WERI-Rb-1 (cell line): ENCODE measurements at places on chromosomes 2 and 18.

- DNase-seq, result no peak
Measured at GRCh38 chr2:43088143-43089073, 138.0 kb downstream of the ZFP36L2 start.

- DNase-seq, result no peak
Measured at GRCh38 chr2:192971981-192972380, 777.2 kb upstream of the TMEFF2 start.

DNA sequence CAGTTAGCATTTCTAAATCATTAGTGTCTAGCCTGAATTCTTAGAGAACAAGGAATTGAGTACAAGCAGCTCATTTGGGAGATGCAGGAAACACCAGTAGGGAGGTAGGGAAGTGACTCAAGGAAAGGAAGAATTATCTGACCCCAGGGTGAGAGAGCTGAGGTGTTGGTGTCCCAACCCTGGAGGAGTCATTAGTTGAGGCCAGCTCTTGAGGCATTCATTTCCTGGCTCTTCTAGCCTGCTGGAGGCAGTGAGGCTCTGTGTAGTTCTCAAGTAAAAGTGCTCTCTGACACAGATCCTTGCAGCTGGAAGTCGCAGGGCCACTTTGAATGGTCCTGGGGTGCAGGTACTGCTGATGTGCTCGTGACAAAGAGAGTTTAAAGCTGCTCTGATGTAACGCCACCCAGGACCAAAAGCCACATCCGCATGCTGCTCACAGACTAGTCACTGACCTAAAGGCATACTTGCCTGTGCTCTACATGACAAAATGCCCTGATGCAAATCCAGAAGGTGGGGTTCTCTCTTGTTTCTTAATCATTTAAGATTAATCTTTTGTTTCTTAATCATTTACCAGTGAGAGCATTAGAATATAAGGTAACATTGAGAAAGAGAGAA, 299.5 kb upstream of the LYPD1 start:
- no peak for DNase-seq

- DNase-seq, result no peak
Measured at GRCh38 chr2:41621095-41621494, 426.7 kb upstream of the PKDCC start.

DNA sequence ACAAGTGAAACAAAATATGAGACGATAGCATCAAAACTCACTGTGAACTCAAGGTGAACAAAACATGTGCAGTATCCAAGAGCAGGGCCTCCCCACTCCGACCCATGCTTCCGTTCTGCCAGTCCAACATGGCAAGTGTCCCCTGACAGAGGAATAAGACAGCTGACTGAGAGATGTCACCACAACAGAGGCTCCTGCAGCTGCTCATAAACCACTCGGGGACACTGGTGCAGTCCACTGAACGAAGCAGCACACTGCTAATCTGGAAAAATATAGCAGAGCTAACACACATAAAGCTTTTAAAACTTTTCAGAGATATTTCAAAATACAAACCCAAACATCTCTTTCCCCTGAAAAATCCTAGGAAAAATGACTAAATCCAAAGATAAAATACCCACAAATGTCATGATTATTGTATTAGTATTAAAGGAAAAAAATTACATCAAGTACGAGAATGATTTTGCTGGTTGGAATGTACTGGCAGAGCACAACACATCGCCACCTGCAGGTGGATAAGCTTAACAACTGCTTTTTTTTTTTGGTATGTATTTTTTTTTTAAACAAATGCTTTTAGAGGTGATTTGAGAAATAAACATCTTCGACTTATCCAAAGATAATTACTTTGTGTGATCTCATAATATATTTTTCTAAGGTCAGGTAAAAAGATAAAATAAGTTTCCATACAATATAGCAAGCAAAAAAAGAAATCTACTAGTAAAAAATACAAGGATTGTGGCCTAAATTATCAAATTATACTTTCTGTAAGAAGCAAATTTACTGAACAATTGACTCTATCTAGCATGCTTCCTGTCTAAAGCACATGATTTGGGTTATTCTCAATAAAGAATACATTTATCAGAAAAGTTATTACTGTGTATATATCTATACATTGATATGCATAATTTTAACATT, 18.6 kb downstream of the THADA start:
- no peak for DNase-seq

- no peak for DNase-seq
Measured at GRCh38 chr2:73838889-73839534, 10.3 kb downstream of the STAMBP start.

GRCh38 chr2:72431737-72432136, 284.1 kb upstream of the CYP26B1 start:
- no peak for DNase-seq

DNA sequence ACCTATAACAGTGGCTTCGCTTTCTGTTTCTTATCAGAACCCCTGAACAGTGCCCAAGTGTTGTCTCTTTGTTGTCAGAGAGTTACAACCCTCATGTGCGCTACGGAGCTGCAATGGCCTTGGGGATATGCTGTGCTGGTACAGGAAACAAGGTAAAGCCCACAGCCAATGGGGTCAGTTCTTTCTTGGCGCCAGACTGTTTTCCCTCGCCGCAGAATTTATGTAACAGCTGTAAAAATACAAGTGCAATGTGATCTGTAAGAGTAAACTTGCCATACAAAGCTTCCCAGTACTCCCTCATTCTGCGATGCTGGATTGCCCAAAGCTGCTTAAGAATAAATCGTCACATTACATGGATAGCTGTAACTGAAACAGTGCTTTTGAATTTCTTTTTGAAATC, 13.9 kb upstream of the HTR2B start:
- DNase-seq, result no peak

DNA sequence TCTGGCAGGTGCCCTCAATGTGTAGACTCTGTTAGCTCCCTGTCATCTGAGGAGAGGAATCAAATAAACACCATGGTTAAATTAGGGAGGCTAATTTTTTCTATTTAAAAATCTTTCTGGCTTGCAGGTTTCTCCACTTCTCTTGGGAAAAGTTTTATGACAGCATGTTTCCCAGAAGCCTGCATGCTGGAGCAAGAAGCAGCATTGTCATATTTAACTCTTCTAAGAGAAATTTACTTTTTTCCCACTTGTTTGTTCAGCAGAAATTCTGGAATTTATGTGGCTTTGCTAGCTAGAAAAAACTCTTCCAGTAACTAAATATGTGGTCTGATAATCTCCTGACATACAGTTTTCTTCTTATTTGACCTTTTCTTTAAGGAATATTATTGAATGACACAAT, 230.5 kb downstream of the PARD3B start:
- no peak for DNase-seq

DNA sequence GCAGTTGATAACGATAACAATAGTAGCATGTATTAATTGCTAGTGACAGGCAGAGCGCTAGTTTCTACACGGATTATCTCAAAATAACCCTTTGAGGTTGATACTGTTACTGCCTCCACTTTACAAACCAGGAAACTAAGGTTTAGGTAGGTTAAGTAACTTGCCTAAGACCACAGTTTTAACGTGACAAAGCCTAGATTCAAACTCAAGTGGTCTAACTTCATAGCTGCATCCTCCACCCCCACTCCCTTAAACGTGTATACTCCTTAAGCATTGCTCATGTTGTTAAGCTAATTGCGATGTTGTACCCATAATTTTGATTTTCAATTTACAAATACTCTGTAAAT, 1.2 kb downstream of the ME2 start:
- DNase-seq, result no peak

- DNase-seq, result peak; percentile 32
Measured at GRCh38 chr2:69011611-69012157, 1.3 kb upstream of the ANTXR1 start.

- DNase-seq, result no peak
Measured at GRCh38 chr2:107990718-107991117, 4.4 kb downstream of the SLC5A7 start.

DNA sequence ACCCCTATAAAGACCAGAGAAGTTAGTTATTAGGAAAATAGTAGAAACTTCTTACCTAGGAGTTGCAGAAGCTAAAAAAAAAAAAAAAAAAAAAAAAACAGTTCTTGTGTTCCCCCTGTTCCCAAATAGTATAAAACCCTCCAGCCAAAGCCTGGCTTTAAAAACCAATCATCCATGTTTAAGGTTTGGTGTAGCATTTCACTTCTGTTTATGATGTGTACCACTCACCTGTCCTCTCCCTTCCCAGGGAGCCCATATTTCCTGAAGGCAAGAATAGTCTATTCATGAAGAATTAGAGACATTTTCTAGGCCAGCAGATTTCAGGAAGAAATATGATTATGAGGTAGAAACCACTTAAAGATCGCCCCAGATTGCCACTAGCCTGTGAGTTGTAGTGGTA, 273.6 kb downstream of the SETBP1 start:
- DNase-seq, result no peak

DNA sequence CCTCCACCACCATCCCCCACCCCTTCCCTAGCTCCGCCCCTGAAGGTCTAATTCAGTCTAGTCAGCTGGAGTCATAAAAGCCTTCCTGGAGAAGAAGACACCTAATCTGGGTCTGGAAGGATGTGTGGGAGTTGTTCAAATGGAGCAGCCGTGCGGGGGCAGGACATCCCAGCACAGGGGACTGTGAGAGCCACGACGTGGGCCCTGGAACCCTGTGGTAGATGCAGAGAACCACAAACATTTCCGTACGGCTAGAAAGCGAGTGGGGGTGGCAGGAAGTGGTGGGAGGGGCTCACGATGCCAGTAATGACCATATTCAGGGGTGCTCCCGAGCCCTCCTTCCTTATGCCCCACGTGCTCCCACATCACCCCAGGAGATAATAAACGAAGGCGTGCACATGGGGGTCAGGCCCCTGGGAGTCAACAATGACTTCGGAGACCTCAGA, 20.9 kb upstream of the COL6A3 start:
- DNase-seq, result no peak

- no peak for DNase-seq
Measured at GRCh38 chr2:146477383-146477782, 1367.4 kb upstream of the ACVR2A start.

DNA sequence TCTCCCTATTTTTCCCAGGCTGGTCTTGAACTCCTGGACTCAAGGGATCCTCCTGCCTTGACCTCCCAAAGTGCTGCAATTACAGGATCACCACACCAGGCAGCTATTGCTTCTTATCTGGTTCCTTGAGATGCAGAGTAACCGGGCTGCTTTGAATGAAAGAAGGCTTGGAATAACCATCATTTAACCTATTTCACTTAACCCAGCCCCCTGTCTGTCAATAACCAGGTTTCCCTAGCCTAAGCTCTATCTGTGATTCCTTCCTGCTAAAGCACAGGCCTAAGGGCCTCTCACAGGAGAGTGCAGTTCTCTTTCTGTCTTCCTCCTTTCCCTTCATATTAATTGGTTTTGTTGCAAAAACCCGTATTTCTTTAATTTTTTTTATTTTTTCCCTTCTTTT, 393.5 kb upstream of the RAB12 start:
- no peak for DNase-seq

DNA sequence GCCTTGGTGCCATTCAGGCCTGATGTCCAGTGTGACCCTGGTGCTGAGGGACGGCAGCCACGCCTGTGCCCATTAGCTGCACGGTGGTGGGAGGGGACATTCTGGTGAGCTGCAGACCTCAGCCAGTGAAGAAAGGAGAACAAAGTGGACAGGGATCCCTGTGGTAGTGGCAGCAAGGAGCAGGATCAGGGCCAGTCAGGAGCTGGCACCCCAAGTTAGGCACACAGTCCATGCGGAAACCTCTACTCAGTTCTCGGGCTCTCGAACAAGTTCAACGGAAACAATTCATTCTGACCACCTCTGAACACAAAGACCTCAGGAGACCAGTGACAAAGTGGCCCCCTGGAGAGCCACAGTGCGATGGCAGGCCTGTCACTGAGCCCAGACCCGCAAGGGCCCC, 30.1 kb downstream of the COA5 start:
- no peak for DNase-seq

DNA sequence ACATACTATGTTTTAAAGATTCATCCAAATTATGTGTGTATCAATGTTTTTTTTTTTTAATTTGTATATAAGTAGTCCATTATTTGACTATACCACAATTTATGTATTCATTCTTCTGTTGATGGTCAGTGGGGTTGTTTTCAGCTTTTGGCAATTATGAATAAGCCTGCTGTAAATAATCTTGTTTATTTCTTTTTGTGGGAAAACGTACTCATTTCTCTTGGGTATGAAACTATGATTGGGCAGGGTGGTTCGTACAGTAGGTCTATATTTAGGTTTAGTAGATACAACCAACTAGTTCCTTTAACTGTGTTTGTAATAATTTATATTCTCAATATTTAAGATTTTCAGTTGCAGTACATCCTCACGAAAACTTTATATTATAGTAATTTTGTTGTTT, 329.2 kb downstream of the LPIN1 start:
- DNase-seq, result no peak

DNA sequence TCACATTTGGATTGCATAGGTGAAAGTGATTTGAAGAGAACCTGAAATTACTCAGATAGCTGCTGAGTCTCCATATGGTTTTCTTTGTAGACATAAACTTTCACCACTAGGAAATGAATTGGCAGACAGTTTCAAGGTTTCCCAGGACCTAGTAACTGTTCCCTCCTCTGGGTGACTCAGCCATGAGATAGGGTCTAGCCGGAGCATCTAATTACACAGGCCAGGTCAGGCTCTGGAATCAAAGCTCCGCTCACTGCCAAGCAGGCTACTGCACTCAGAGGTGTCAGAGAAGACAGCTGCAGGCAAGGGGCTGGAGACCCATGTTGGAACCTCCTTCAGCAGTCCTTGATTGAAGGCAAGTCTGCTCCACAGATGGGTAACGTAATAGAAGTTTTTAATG, 429.2 kb downstream of the TNS1 start:
- no peak for DNase-seq

DNA sequence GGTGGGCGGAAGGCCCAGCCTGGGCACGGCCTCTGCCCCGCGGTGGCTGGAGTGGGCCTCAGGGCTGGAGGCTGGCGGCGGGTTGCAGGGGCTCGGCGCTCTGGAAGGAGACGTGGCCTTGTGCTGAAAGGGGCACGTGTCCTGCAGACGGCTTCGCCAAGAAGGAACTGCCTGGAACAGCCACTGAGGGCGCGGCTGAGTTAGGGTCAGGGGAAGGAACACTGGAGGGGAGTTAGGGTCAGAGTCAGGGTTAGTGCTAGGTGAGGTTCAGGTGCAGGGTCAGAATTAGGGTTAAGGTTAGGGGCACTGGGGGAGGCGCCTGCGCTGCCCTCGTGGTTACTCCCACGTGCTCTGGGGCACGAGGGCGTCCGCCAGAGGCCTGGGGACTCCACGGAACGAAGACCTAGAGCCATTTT, 933 bp upstream of the ADNP2 start:
- no peak for DNase-seq

DNA sequence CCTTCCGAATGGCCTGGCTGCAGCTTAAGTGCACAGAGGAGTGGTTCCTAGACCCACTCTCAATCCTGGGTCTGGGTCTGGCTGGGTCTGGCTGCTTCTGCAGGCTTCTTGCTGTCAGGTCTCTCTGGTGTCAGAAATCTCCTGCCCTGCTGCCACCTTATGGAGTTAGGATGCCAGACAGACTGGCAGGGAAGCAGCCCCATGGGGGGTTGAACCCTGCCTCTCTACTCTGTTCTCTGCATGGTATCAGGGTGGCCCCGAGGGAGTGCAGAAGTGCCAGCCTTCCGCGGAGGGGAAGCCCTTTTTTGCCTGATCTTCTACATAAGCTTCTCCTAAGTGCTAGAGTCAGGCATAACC, 89.4 kb downstream of the ZCCHC2 start:
- no peak for DNase-seq
